ENCODE measurements at places on chromosomes 2 and 18.

- DNase-seq: peak; percentile 54
Measured at GRCh38 chr2:84038866-84039265, 420.2 kb downstream of the SUCLG1 start.

DNA sequence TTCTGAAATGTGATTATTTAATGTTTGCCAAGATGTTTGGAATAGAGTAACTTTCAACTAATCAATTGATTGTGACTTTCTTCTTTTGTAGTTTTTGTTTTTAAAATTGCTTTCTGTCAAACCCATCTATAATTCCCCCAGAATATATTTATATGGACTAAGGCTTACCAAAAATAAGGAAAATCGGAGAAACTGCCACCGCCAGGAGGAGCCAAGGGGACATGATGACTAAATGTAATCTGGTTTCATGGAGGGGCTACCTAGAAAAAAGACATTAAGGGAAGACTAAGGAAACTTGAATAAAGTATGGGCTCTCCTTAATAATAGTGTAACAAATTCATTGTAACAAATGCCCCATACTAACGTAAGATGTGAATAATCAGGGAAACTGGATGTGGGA is 19.5 kb downstream of the BOLA3 start:
- DNase-seq: no peak

DNA sequence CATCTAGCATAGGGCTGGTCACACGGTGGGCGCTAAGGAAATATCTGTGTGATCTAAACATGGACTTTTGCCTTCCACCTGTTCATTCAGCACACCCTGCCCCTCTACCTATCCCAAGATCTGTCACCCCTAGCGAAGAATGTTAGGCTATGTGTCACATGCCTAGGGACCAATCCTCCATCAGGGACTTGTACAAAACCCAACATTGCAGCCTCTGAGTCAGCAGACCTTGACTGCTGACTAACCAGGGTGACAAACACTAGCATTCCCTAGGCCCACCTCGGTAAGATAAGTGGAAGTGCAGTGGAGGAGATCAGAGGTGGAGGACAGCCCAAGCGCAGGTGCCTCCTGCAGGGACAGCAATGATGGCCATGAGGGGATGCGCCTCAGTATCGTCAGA is 99.2 kb downstream of the SOX11 start:
- DNase-seq: no peak

DNA sequence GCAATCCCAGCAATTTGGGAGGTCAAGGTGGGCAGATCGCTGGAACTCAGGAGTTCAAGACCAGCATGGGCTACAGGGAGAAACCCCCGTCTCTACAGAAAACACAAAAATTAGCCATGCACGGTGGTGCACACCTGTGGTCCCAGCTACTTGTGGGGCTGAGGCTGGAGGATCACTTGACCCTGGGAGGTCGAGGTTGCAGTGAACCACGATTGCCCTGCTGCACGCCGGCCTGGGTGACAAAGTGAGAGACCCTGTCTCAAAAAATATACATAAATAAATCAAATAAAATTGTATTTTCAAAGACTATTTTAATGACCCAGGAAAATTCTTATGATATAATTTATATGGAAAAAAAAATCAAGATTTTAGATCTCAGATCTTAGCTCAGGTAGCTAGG is 191.5 kb downstream of the ZFP36L2 start:
- DNase-seq: no peak

DNA sequence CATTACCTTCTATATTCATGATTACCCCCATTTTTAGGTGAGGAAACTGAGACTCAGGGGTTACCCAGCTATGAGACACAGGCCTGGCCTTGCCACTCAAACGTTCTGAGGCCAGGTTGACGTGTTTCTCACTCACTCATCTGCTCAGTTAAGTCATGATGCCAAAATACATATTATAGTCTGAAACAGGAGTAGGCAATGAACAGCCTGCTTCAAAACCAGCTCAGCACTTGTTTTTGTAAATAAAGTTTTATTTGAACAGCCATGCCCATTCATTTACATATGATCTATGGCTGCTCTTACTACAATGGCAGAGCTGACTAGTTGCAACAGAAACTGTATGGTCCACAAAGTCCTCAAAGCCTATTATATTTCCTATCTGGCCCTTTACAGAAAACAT is 74.1 kb upstream of the SMAD2 start:
- DNase-seq: no peak

GRCh38 chr2:44271296-44271695 is 4.0 kb upstream of the SLC3A1 start:
- no peak for DNase-seq
